GDM1 (cell line): ENCODE measurements at places on chromosomes 12 and 14.
A peak's percentile ranks its signal among the peaks of the same experiment; 100 is the strongest.

DNA sequence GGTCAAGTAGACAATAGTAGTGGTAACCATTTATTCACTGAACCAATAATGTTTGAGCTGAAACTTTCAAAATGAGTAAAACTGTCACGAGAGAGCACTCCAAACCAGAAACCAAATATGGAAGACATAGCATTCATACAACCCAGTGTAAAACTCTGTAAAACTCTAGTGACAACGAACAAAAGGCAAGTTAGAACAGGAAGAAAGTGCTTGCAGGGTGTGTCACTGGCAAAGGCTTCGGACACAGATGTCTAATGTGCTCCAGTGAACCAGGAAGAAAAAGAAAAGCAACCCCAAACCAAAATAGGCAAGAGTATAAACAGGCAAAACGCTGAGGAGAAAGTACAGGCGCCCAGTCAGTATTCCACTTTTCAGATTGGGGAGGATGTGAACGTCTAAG, 79.3 kb upstream of the FZD10 start:
- DNase-seq: no peak

GRCh38 chr12:14795028-14795448, 8.2 kb downstream of the WBP11 start:
- DNase-seq: no peak

GRCh38 chr14:76282581-76282980, 93.4 kb upstream of the ESRRB start:
- DNase-seq: no peak

DNA sequence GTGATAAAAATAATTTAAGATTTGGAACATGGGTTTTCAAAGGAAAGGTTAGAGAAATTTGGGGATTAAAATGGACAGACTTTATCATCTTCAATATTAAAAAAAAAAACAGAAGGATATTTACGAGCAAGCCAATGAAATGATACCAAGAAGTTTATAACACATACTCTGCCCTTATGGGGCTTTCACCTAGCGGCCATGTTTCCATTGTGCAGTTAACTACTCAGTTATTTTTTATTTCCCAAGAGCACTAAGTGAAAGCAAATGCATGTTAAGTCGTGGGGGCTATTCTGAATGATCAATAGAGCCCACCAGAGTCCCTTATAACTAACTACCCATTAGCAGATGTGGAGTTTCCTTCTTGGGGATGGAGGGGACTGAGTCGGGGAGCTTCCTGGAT, 53.9 kb downstream of the ETV6 start:
- DNase-seq: no peak

DNA sequence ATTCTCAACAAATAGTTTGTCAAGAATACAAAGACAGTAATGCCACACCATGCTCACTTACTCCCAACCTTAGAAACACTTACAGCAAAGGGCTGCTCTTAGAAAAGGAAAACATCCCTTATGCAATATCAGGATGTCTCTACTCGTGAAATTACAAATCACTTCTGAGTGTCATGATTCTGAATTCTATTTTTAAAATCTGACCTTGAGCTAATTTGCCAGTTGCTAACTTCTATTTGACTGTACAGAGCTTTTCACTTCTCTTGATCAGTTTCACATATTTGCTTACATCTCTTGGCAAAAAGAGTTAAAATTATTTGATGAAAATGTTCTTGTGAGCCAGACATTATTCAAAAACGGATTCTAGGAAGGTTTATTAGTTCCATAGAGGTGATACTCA, 136.7 kb upstream of the SLC35F4 start:
- DNase-seq: no peak

DNA sequence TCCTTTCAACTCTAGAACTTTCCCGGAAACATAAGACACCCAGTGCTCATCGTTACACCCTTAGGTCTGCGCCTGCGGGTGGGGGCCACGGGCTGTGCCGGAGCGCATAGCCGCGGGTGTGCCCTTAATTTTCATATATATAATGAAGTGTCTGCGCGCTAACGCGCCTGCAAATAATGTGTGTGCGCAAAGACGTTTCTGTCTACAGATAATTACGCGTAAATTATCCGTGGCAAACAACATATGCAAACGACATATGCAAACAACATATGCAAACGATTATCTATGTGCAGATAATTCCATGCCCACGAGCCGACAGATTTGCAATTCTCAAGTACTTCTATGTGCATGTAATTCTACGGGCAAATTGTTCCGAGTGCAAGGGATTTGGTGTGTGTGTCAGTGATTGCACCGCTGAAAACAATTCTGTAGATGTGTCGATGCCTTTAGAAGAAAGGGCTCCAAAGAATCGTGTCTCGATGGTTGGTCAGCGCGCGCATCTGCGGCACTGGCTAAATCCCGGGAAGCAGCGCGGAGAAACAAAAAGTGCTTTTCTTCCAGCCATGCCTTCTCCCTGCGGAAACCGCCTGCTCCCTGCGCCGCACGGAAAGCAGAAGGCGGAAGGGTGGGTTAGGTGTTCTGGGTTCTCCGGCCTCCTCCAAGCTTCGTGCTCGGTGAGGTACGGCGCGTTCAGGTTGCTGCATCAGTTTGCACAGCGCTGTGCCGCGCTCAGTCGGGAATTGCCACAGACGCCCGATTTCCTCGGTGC, 34.5 kb upstream of the TBX5 start:
- no peak for DNase-seq

DNA sequence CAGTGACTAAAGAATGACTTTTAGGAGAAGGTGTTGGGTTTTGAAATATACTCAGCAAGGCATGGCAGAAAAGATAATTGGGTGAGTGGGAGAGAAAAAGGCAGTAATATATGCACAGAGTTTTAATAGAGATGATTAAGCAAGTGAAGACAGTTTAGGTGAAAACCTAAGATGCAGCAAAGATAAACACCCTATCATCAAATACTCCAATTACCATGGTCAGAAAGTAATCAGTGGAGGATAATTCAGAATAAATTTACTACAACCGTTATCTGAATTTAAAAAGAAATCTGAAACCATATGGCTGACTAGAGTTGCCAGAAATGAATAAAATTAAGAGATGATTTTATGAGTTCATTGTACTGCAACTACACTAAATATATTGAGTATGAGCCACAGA, 26.8 kb downstream of the NAA30 start:
- no peak for DNase-seq

GRCh38 chr14:102593061-102593824, 794 bp downstream of the RCOR1 start:
- DNase-seq: peak; percentile 14

DNA sequence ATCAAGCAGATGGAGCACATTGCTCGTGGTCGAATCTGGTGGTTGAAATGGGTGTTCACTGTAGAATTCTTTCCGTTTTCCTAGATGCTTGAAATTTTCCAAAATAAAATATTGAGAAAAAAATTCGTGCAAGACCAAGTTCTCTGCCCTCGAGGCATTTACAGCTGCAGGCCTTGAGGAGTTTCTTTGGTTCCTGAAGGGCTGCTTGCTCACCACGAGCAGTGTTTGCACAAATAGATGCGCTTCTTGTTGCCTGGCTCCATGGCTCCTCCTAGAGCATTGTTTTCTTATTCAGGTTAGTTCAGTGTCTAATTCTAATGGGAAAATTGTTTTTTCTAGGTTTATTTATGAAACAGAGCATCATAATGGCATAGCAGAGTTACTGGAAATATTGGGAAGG, 74.5 kb upstream of the DYNC1H1 start:
- no peak for DNase-seq

GRCh38 chr14:103624860-103625259, 4.2 kb upstream of the KLC1 start:
- no peak for DNase-seq

GRCh38 chr12:94258593-94258992, 110.2 kb downstream of the PLXNC1 start:
- DNase-seq: no peak
